ENCODE measurements at places on chromosomes 13 and 19.
A peak's percentile ranks its signal among the peaks of the same experiment; 100 is the strongest.

DNA sequence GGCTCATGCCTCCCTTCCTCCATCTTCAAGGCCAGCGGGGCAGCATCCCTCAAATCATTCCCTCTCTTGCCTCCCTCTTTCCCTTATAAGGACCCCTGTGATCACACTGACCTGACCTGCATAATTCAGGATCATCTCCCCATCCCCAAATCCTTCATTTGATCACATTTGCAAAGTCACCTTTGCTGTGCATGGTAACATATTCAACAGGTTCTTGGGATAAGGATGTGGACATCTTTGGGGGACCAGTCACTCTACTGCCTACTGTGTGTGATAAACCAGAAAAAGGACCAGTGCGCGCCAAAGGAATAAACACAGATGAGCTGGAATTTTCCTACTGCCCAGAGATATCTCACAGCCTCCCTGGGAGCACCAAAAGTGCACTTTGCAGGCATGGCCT, 7.9 kb downstream of the OPA3 start:
- no peak overlapping the region for H3K4me3 ChIP-seq
- H3K36me3 ChIP-seq, result no peaks in the 10 kb centered on the region
- H3K27ac ChIP-seq, result peak overlapping the region; percentile 82
- no peaks in the 10 kb centered on the region for H3K4me1 ChIP-seq

DNA sequence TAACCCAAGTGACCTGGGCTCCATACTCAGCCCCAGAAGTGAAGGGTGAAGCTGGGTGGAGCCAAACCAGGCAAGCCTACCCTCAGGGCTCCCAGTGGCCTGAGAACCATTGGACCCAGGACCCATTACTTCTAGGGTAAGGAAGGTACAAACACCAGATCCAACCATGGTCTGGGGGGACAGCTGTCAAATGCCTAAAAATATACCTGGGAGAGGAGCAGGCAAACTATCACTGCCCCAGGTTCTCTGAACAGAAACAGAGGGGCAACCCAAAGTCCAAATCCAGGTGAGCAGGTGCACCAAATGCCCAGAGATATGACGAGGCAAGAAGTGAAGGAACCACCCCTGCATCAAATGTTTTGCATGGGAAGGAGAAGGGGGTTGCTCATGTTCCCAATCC, 6.1 kb upstream of the CEACAM7 start:
- no peaks in the 10 kb centered on the region for H3K36me3 ChIP-seq
- H3K27me3 ChIP-seq, result no peaks in the 10 kb centered on the region
- no peak overlapping the region for H3K27ac ChIP-seq
- no peak overlapping the region for H3K4me3 ChIP-seq

- H3K27ac ChIP-seq, result no peak overlapping the region
- DNase-seq, result no peak
- no peaks in the 10 kb centered on the region for H3K27me3 ChIP-seq
- H3K36me3 ChIP-seq, result peaks cover 85% of the 10 kb centered on the region
These were observed 16.5 kb upstream of the ZNF8 start for GRCh38 chr19:58261968-58262921.

DNA sequence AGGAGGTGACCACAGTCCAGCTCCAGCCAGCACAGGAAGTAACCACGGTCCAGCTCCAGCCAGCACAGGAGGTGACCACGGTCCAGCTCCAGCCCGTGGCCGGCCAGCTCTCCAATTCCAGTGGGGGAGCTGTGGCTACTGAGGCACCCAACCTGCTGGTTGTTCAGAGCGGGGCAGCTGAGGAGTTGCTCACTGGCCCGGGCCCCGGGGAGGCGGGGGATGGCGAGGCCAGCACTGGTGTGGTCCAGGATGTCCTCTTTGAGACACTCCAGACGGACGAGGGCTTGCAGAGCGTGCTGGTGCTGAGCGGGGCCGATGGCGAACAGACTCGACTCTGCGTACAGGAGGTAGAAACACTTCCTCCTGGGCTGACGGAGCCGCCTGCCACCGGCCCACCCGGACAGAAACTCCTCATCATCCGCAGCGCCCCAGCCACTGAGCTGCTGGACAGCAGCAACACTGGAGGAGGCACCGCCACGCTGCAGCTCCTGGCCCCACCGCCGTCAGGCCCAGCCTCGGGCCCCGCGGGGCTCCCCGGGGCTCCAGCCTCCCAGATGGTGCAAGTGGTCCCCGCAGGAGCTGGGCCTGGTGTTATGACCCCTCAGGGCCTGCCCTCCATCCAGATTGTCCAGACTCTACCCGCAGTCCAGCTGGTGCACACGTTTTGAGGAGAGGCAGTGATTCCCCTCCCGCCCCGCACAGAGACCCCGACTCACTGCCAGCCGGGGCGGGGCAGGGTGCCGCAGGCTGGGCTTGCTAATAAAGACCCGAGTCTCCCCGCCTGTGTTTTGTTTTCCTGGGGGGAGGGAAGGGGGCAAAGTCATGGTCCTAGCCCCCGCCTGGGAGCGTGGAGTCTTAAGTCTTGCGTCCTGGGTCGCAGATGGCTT, 1.0 kb upstream of the NAT14 start:
- no peak for DNase-seq
- peak overlapping the region; percentile 66 for H3K4me3 ChIP-seq
- peak overlapping the region; percentile 89 for H3K27ac ChIP-seq
- no peaks in the 10 kb centered on the region for H3K27me3 ChIP-seq
- no peaks in the 10 kb centered on the region for H3K4me1 ChIP-seq
- peaks cover 11% of the 10 kb centered on the region for H3K36me3 ChIP-seq

GRCh38 chr13:45852494-45852893, 941 bp upstream of the SIAH3 start:
- H3K27me3 ChIP-seq, result no peaks in the 10 kb centered on the region
- DNase-seq, result no peak
- no peaks in the 10 kb centered on the region for H3K4me1 ChIP-seq
- no peak overlapping the region for H3K27ac ChIP-seq
- H3K36me3 ChIP-seq, result no peaks in the 10 kb centered on the region

DNA sequence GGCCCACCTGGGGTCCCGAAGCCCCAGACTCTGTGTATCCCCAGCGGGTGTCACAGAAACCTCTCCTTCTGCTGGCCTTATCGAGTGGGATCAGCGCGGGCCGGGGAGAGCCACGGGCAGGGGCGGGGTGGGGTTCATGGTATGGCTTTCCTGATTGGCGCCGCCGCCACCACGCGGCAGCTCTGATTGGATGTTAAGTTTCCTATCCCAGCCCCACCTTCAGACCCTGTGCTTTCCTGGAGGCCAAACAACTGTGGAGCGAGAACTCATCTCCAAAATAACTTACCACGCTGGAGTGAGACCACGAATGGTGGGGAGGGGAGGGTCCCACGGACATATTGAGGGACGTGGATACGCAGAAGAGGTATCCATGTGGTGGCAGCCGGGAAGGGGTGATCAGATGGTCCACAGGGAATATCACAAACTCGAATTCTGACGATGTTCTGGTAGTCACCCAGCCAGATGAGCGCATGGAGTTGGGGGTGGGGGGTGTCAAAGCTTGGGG, 1.0 kb upstream of the ICAM5 start:
- DNase-seq, result no peak
- H3K36me3 ChIP-seq, result peaks cover 12% of the 10 kb centered on the region
- H3K27ac ChIP-seq, result no peak overlapping the region
- peaks cover 31% of the 10 kb centered on the region for H3K27me3 ChIP-seq
- H3K4me3 ChIP-seq, result no peak overlapping the region

GRCh38 chr19:11345122-11345803, 805 bp downstream of the TMEM205 start:
- H3K36me3 ChIP-seq, result no peaks in the 10 kb centered on the region
- H3K27ac ChIP-seq, result peak overlapping the region; percentile 80
- peaks cover 26% of the 10 kb centered on the region for H3K4me1 ChIP-seq
- no peak for DNase-seq
- peak overlapping the region; percentile 73 for H3K4me3 ChIP-seq

- H3K4me1 ChIP-seq, result peaks cover 33% of the 10 kb centered on the region
- H3K27ac ChIP-seq, result peak overlapping the region; percentile 85
- H3K4me3 ChIP-seq, result no peak overlapping the region
- no peaks in the 10 kb centered on the region for H3K36me3 ChIP-seq
- H3K27me3 ChIP-seq, result no peaks in the 10 kb centered on the region
- DNase-seq, result no peak
These were observed 1.6 kb upstream of the PPP1R12C start for GRCh38 chr19:55119053-55119452.

- peak within 1 kb of the TSS; percentile 97 for H3K4me3 ChIP-seq
- peak within 1 kb of the TSS; percentile 97 for H3K27ac ChIP-seq
- peaks cover 13% of the 10 kb centered on the region for H3K36me3 ChIP-seq
- DNase-seq, result peak; percentile 97
- peaks cover 36% of the 10 kb centered on the region for H3K4me1 ChIP-seq
These were observed at the start of gene SPRY2 for GRCh38 chr13:80341101-80341755. TSS of gene SPRY2 (minus strand) at chr13:80341126. CDS start at chr13:80337705, 3,421 bp downstream.

DNA sequence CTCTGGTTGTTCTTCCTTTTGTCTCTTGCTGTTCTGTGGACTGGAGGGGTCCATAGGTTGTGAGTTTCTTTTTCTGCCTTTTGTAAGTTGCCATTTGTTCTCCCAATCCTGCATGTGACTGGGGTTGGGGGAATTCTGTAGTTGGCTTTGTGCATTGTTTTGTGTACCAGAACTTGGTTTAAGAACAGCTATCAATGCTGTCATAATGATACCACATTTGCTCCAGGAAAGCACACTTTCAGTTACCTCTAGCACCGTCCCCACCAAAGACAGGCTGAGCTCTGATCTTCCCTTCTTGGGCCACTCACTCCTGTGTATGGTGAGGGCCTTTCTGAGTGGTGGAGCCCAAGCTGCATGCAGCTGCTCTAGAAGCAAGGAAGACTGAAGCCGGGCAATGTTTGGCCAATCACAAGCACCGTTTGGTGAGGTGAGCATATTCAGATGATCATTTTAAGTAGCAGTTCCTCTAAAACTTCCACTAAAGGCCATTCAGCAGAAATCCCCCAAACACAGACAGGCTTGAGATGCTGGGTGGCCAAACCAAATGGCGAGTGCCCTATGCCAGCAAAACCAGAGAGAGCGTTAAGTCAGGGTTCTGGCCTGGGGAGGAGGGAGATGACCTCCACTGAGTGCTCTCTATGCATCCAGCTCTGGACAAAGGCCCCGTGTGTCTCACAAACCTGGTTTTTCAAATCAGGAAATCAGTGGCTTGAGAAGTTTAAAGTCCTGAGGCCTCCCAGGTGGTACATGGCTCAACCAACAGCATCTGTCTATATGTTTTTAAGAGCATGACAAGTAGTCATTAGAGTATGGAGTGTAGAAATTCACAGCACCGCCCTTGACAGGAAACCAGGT, 120.7 kb upstream of the SPATA13 start:
- no peak for DNase-seq
- H3K27me3 ChIP-seq, result no peaks in the 10 kb centered on the region
- H3K4me3 ChIP-seq, result no peak overlapping the region
- no peaks in the 10 kb centered on the region for H3K36me3 ChIP-seq
- no peaks in the 10 kb centered on the region for H3K4me1 ChIP-seq

DNA sequence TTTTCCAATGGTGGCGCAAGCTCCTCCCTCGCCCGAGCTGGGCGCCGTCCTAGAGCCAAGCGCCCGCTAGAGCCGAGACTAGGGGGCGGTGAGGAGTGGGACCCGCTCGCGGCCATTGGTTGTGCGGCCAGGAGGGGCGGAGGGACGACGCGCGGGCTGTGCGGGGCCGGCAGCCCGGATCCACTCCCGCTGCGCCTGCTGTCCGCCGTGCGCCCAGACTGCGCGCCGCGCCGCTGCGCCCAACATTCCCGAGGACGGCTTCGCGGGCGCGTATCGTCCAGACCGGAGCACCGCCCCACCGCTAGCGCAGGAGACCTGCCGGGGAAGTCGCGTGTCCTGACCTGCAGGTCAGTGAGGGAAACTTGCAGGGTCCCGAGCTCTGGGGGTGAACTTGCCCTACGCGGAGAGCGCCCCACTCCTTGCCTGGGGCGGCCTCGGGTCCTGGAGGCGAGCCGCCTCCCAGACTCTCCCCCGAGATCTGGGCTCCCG, at the start of gene SERTM1:
SERTM1 (plus strand) TSS at position 183 of the 489 bp plus-strand sequence. CDS start 21,059 bp downstream, outside the sequence.
- H3K27ac ChIP-seq, result no peak within 1 kb of the TSS
- H3K27me3 ChIP-seq, result no peaks in the 10 kb centered on the region

GRCh38 chr19:41937525-41938468, 9.5 kb upstream of the ERFL start:
- H3K27ac ChIP-seq, result no peak overlapping the region
- H3K4me3 ChIP-seq, result no peak overlapping the region
- H3K4me1 ChIP-seq, result peaks cover 20% of the 10 kb centered on the region
- no peaks in the 10 kb centered on the region for H3K36me3 ChIP-seq

DNA sequence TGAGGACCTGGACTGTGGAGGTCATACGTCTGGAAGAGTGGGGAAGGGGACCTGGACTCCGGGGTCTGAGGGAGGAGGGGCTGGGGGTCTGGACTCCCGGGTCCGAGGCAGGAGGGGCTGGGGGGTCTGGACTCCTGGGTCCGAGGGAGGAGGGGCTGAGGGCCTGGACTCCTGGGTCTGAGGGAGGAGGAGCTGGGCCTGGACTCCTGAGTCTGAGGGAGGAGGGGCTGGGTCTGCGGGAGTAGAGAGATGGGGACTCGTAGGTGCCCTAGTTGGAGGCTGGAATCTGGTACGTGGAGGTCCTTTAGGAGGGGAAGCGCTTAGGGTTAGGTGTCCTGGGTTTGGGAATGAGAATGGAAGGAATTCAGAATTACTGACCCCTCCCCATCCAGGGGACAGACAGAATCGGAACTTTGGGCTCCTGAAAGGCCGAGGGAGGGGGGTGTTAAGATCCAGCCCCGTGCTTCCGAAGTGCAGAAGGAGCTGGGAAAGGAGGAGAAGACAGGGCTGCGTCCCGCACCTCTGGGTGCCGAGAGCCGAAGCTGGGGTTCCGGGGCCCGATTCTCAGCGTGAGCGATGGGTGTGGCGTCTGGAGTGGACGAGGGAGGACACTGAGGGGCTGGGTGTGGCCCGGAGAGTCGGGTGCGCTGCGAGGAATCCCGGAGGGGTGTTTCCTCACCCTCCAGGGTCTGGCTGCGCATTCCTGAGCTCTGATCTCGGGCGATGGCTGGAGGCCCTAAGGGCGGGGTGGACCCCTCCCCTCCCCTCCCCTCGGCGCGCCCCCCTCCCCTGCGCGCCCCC, 608 bp downstream of the MYADM start:
- DNase-seq, result peak; percentile 79
- peak overlapping the region; percentile 97 for H3K27ac ChIP-seq
- H3K36me3 ChIP-seq, result peaks cover 15% of the 10 kb centered on the region
- H3K4me3 ChIP-seq, result peak overlapping the region; percentile 85
- H3K4me1 ChIP-seq, result peaks cover 57% of the 10 kb centered on the region
- no peaks in the 10 kb centered on the region for H3K27me3 ChIP-seq

- H3K27ac ChIP-seq, result peak overlapping the region; percentile 69
- H3K36me3 ChIP-seq, result no peaks in the 10 kb centered on the region
- no peak for DNase-seq
- H3K4me3 ChIP-seq, result no peak overlapping the region
- no peaks in the 10 kb centered on the region for H3K4me1 ChIP-seq
These were observed 272.5 kb downstream of the DCLK1 start for GRCh38 chr13:35858665-35859064.

- no peak for DNase-seq
- H3K4me1 ChIP-seq, result no peaks in the 10 kb centered on the region
- H3K4me3 ChIP-seq, result no peak overlapping the region
These were observed 38.6 kb downstream of the ZNF823 start for GRCh38 chr19:11699931-11700794.

- DNase-seq, result no peak
- no peak overlapping the region for H3K27ac ChIP-seq
- H3K27me3 ChIP-seq, result no peaks in the 10 kb centered on the region
These were observed 60.7 kb downstream of the ZNF429 start for GRCh38 chr19:21566073-21566472.

GRCh38 chr19:1189419-1189818, 15.4 kb upstream of the SBNO2 start:
- H3K4me1 ChIP-seq, result no peaks in the 10 kb centered on the region
- no peak overlapping the region for H3K27ac ChIP-seq
- no peak overlapping the region for H3K4me3 ChIP-seq
- DNase-seq, result no peak
- no peaks in the 10 kb centered on the region for H3K27me3 ChIP-seq

Data from right atrium auricular region (tissue), 2 donors.